ENCODE measurements at places on chromosomes 1 and 21.
A peak's percentile ranks its signal among the peaks of the same experiment; 100 is the strongest.

DNA sequence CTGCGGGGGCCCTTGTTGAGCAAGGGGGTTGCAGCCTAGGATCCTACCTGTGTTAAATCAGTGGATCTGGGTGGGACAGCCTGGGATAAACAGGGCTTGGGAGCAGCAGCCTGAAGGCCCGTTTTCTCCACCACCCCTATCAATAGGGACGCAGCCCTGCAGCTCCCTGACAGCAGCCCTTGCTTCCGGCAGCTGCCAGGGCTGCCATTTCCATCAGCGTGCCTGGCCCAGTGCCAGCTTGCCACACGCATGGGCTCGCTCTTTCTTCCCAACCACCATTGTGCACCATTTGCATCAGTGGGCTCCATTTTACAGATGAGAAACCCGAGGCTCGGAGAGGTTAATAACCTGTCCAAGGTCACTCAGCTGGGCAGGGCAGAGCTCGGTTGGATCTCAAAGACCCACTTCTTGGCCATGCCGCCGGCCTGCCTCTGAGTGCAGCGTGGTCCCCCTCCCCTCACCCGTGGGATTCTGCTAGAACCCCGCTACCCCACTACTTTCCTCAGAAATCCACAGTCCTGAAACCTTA, 3.8 kb downstream of the WNT4 start:
- DNase-seq: peak; percentile 67

DNA sequence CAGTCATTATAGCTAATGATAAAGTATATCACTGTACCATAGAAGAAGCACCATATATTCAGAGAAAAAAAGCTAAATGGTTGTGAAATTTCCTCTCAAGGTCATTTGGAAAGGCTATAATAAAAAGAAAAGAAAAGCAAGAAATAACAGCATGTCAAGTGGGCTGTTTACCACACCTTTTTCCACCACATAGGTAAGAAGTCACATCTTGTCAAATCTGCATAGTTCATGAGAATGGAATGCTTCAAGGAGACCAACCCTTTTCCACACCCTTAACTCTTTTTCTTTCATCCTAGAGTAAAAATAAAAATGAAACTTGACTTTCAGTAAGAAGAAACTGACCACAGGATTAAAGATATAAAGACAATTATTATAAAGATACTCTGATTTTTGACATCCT, 91.2 kb downstream of the ATP6V1G3 start:
- DNase-seq: no peak

GRCh38 chr1:39782103-39782502, 6.6 kb downstream of the BMP8B start:
- no peak for DNase-seq

DNA sequence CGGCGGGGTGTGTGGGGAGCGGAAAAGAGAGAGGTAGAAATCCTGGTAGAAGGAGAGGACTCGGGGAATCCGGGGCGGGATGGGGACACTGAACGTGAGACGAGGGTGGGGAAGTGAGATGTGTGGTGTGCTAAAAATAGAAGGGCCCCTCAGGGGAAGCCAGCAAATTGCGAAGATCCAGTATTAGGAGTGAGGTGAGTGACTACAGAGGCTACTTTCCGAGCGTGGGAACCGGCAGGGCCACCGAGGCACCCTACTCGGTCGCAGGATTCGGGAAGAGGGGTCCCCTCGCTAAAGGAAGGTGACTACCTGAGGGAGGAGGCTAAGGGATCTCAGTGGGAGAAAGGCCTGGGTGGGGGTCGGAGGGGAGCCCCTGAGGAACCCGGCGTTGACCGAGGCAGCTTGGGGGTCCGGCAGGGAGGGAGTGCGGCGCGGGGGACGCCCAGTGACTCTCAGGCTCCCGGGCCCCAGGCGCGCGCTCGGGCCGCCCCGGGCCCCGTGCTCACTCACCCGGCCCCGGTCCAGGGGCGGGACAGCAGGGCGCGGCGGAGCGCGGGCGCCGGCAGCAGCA, 318 bp downstream of the ALDH4A1 start:
- no peak for DNase-seq

DNA sequence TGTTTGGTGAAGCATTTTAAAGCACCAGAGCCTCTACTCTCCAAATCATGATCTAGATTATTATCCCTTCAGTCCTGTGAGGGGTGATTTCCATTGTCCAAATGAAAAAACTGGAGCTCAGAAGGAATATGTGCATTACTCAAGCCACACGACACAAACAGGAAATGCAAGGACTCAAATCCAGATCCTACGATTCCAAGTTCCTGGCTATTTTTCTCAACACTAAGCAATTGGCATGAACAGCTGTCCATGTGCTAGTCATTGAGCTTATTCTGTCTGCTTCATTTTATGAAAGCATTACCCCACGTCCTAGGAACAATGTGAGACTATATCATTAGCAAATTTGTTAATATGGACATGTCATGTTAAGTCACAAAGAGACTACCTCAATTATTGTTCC, 273.1 kb upstream of the LYPLAL1 start:
- no peak for DNase-seq

- no peak for DNase-seq
These were observed 419.1 kb downstream of the ADGRL2 start for GRCh38 chr1:82219841-82220240.

DNA sequence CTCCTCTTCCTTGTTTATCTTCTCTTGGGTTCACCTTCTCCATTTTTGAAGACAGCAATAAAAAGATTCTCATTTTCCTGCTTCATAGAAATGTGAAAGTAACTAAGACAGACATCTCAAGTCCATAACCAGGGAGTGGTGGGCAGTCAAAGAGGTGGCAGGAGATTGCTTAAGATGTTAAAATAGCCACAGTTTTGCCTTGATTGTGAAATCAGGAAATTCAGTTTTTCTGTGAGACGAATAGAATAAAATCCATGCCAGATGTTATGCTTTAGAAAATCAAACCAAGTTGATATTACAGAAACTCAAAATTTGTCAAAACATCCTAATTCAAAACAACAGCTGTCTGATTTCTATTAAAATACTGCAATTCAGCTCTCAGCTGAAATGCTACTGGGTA, 57.2 kb downstream of the TNN start:
- no peak for DNase-seq

DNA sequence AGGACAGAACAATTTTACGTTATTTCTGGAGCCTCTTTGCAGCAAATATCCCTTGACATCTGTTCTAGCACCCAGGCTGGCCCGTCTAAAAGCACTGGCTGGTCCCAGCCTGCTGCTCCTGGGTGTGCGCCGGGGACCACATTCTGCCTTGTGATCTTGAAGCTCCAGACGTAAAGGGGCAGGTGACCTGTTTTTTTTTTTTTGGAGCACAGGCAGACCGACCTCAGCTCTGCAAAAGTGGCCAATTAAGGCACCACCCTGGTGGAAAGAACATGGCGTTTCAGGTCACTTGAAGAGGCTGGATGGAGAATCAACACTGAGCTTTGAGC, 13.8 kb upstream of the CAMTA1 start:
- DNase-seq: no peak

GRCh38 chr21:42465008-42465802, 30.8 kb downstream of the RSPH1 start:
- no peak for DNase-seq

GRCh38 chr1:63108206-63108605, 214.2 kb upstream of the FOXD3 start:
- no peak for DNase-seq

- DNase-seq: peak; percentile 49
These were observed 2.6 kb downstream of the SLAMF8 start for GRCh38 chr1:159829273-159829634.

- no peak for DNase-seq
These were observed 9.2 kb downstream of the DDI2 start for GRCh38 chr1:15626269-15626950.

GRCh38 chr21:42263591-42264131, 44.7 kb downstream of the ABCG1 start:
- no peak for DNase-seq

- no peak for DNase-seq
These were observed 35.4 kb downstream of the VANGL1 start for GRCh38 chr1:115677182-115677555.

DNA sequence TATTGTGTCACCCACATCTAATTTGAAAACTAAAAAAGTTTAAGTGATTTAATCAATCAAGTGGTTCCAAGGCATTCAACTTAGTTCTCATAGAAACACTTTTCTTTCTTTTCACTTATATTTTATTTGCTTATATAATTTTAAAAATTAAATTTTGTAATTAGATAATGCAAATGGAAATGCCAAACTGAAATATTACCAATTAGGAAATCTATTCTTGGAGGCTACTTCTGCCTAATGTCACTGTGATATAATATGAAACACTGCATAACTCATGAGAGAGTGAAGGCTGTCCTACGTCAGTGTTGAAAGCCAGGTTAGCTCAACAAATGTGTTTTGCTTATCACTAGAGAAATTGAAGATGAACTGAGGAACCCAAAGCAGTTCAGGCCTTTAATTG, 18.3 kb upstream of the SHCBP1L start:
- DNase-seq: no peak

- DNase-seq: no peak
These were observed 20.3 kb upstream of the PTGFRN start for GRCh38 chr1:116889380-116889779.

- DNase-seq: no peak
These were observed 228.3 kb upstream of the DEPDC1 start for GRCh38 chr1:68725001-68725752.

DNA sequence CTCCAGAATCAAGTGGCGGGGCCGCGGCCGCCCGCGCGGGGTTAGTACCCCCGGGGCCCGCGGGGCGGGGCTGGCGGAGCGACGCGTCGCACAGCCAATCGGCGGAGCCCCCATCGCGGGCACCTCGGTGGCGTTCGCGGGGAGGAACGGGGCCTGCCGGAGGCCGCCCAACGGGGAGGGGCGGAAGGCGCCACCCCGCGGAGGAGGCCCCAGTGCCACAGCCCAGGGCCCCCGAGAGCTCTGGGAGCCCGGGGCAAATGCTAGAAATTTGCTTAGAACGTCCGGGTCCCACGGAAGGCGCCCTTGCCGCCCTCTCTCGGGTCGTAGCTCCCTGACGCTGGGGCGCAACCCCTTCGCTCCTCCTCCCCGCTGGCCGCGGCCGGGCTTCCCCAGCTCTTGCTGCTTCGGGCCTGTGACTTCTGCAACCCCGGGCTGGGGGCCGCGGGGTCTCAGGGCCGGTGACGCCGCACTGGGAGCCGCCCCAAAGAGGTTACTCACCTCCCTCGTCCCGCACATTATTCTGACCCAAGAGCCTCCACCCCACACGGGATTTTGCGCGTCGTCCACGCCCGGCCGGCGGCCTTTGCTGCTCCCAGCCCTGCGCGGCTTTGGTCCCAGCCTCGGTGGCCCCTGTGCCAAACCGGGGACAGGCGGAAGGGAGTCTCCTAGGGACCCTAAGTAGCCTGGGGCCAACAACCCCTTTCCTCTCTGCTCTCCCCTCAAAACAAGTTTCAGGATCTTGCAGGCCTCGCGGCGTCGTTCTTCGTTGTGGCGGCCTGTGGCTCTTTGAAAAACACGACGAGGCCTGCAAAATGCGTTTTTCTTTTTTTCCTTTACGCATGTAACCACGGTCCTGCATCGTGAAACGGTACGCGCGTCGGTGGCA, at the start of gene RUNX3:
Gene RUNX3, minus strand, starts transcription at position 17 of the 886 bp plus-strand sequence. CDS start 408 bp downstream, outside the sequence.
- DNase-seq: peak; percentile 31

DNA sequence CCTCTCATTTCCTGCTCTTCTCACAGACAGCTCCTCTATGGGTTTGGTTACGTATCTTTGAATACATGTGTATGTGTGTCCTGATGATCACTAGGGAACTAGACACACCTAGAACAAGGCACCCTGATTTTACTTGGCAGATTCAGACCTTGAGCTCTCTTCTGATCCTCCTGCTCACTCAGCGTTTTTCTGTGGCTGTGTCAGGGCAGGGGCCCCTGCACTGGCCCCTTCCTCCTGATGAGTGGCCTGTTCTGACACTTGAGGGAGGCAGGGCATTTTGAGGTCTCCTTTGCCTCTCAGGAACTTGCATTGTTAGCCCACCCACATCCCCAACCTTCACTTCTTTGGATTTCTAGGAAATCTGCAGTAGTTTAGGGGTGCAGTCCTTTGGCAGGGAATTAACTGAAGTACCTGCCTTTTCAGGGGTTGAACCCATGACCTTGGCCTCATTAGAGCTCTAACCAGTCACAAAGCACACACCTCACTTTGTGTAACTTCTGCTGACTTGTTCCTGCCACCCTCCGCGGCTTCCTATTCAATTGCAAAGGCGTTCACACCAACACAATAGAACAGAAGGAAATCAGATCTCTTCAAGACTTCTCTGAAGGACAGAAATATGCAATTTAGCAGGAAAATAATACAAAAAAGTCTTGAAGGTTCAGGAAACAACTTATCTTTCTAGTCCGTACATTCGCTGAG, 8.8 kb downstream of the SMYD2 start:
- DNase-seq: no peak

DNA sequence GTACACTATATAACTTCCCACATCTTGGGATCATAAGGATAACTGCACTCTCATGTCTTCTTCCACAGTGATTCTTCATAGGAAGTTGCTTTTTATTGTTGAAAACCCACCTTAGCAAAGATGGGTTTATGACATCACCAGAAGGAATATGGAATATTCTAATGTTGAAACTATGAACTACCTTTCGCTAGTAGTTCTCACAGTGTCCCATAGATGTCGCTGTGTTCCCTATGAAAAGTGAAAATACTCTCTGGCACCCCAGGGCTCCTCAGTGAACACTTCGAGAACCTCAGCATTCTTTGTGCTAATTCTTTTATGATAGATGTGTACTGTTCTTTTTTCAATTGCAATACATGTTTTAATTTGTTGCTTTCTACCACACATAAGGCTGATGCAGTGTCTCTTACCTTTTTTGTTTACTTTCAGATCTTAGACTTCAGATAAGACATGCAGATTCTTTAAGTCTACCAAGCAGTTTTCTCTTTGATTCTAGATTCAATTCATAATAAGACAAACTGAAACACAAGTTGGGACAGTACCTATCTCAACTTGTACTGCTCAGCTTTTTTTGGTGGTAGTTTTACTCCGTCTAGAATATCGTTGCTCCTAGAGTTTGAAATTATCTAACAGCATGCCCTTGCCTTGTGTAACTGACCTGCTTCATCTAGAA, 90.8 kb downstream of the GTF2B start:
- no peak for DNase-seq

GRCh38 chr1:24868016-24868875, 61.8 kb downstream of the RUNX3 start:
- no peak for DNase-seq

DNA sequence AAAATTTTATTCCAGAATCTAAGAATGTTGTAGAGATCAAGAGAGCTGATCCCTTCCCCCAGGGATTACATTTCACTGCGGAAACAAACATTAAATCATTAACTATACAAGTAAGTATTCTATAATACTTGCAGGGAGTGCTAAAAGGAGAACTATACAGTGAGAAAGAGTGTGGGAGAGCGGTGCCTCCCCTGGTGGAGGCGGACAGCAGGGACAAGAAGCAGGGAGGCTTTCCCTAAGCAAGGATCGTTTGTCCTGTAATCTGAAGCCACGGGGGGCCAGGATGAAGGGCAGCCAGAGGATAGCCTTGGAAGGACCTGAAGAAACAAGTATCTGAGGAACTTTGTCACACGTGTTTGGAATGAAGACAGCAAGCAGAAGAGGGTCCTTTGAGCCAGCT, 40.1 kb downstream of the SLC9C2 start:
- no peak for DNase-seq

GRCh38 chr1:73953586-73953985, 244.4 kb downstream of the LRRIQ3 start:
- DNase-seq: no peak

- DNase-seq: peak; percentile 71
These were observed 5.4 kb upstream of the TDRD5 start for GRCh38 chr1:179586107-179586823.
